Activated CD4-positive, alpha-beta T cell treated with anti-CD3 and anti-CD28 coated beads, Interleukin-2, Interleukin-4, amounts not matched to agents 100 ng/mL and 50 ng/mL, durations not matched to agents 16 hours and 8 hours (primary cell): ENCODE measurements at places on chromosomes 1 and 21.
A peak's percentile ranks its signal among the peaks of the same experiment; 100 is the strongest.

DNA sequence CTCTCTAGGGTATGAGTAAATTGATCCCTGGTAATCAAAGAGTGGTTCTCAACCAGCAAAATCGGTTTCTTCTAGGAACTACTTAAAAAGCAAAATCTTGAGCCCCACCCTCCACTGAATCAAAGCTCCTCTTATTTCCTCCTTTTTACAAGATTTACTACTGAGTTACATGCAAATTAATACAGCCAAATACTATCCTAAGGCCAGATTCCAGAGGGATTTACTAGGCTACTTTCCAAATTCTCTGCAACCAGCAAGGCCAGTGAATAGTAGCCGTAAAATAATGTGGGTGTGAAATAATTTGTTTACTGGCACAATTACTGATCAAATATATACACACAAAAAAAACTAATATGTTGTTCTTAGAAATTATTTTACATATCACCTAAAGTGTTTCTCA lies 1583.8 kb downstream of the NCAM2 start:
- no peak for DNase-seq

DNA sequence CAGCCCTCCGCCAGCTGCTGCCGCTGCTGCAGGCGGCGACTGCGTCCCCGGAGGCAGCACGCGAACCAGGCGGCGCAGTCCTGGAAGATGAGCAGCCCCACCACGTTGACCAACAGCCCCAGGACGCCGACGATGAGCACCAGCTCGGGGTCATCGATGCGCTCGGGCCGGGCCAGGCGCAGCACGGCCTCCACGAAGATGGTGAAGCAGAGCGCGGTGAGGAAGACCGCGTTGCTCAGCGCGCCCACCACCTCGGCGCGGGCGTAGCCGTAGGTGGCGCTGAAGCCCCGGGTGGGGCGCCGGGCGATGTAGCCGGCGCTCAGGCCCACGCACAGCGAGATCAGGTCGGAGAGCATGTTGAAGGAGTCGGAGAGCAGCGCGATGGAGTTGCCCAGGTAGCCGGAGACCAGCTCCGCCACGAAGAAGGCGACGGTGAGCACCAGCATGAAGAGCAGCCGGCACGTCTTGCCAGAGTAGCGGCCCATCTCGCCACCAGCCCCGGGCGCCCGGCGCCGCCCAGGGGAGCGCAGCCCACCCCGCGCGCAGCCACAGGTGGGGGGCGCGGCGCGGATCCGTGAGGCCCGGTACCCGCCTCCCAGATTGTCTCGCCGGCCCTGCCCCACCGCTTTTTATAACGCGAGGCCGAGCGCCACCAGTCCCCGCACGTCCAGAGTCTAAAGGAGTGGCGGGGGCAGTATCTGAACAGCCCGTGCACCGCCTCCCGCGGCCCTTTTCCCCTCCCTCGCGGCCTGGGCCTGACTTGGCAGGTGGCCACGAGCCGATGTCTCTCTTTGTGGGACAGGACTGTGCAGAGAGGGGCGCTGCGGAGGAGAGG lies at the start of gene SLC30A10:
Gene SLC30A10 (minus strand): TSS at position 602 of the 835 bp plus-strand sequence. CDS start 117 bp downstream, at position 485.
- DNase-seq = no peak

- no peak for DNase-seq
Measured at GRCh38 chr1:211480941-211481545, 10.9 kb downstream of the RD3 start.

DNA sequence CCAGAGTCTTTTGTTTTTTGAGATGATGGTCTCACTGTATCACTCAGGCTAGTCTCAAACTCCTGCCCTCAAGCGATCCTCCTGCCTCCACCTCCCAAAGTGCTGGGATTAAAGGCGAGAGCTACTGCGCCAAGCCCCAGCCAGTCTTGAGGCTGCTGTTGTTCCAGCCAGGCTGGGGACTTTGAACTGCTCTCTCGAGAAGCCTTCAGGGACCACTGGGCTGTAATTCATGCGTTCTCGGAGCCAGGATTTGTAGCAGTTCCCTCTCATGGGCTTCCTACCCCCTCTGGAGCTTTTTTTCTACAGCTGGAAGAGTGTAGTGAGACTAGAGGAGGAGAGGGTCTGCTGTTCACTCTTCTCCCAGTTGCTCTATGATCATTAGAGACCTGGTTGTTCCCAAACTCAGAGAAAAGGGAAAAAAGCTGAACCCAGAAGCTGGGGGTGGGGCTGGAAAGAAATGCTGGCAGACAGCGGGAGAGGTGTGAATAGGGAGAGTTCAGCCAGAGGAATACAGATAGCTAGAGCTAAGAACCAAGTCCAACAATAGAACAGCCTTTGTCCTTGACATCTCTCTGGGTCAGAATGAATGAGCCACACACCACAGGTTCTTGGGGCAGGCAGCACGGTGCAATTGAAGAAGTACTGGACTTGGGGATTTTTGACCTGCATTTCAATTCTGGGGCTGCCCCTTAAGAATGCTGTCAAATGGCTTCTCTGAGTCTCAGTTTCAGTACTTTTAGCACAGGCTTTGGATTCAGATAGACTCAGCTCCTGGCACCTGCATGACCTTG lies 13.2 kb upstream of the SLC41A1 start:
- no peak for DNase-seq

DNA sequence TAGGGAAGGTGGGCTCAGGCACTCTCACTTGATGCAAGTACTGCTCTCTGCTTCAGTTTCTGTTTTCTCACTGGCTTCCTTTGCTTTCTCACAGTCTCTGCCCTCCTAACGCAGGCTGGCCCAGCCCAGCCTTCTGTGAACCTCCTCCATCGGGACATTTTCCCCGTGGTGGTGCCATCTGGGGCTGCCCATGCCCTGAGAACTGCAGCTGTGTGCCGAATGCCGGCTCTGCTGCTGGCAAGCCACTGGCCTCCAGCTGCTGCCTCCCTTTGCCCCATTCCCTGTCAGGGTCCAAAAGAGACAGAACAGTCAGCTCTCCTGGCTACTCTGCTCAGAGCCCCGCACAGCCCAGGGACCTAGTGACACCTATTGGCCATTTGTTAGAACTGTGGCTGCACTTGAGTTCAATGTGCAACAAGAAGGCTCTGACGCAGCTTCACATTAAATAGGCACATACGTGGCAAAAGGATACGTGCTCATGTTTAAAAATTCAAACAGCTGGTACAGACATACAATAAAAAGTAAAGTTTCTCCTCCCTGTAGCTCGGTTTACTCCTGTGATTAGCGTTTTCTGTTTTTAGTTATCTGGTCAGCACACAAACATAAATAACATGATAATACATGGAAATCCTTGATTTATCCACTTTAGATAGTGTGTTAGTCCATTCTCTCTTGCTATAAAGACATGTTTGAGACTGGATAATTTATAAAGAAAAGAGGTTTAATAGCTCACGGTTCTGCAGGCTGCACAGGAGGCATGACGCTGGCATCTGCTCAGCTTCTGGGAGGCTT lies 46.6 kb downstream of the FCRL5 start:
- peak; percentile 33 for DNase-seq

DNA sequence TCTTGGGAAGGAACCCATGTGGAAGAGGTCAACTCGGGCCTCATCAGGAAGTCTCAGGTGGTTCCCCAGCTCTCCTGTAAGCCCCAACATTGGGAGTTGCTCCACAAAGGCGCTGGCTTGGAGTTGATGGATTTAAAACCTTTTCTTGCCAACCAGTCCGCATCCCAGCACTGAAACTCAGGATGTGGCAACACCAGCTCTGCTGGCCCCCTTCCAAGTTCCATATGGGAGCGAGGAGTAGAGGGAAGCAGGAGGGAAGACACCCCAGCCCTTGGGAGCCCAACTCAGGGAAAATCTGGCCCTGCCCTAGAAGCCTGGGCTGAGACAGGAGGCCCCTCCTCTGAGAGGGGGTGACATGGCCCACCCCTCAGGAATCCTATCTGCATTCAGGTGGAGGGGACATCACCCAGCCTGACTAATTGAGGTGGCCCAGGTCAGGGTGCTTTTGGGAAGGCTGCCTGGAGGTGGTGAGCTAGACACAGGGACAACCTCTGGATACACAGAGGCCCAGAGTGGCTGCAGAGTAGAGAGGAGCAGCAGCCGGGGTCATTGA lies 33.1 kb upstream of the DMBX1 start:
- no peak for DNase-seq

DNA sequence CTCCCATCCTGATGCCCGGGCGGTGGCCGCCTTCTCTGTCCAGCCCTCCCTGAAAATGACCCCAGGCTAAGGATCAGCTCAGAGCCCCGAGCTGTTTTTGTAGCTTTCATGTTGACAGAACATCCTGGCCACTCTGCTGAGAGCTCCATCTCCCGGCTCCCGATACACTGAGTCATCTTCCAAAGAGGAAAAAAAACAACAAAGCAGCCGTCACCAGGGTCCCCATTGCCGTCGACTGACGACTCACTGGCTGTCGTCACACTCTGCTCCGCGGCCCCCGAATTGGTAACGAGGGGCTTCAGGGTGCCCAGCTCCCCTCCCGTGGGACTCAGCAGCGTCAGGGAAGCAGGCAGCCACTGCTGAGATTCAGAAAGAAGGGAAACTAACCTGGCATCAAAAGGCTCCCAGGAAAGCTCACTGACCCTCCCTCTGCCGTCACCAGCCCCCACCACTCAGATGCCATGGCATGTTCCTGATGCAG lies 67.2 kb downstream of the CD46 start:
- no peak for DNase-seq

- no peak for DNase-seq
Measured at GRCh38 chr1:184352776-184353175, 34.1 kb upstream of the C1orf21 start.

- DNase-seq = peak; percentile 82
Measured at GRCh38 chr1:26317612-26318337, at the start of gene CD52. Gene CD52 (plus strand): TSS chr1:26317958. CDS start chr1:26318018, 60 bp downstream.

DNA sequence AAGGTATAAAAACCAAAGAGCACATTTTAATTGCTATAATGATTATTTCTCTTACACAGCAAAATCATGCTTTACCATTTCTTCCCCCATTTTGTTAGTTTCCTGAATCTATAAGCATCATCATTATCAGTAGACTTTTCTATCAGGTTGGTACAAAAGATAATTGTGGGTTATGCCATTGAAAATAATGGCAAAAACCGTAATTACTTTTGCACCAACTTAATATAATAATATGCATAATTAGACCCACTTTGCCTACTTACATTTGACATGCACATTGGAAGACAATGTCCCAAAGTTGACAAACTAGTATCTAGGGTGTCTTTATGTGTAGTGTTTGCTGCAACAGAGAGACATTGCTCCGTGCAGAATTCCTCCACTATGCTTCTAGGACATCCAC lies 594.2 kb downstream of the LMO4 start:
- DNase-seq = no peak

DNA sequence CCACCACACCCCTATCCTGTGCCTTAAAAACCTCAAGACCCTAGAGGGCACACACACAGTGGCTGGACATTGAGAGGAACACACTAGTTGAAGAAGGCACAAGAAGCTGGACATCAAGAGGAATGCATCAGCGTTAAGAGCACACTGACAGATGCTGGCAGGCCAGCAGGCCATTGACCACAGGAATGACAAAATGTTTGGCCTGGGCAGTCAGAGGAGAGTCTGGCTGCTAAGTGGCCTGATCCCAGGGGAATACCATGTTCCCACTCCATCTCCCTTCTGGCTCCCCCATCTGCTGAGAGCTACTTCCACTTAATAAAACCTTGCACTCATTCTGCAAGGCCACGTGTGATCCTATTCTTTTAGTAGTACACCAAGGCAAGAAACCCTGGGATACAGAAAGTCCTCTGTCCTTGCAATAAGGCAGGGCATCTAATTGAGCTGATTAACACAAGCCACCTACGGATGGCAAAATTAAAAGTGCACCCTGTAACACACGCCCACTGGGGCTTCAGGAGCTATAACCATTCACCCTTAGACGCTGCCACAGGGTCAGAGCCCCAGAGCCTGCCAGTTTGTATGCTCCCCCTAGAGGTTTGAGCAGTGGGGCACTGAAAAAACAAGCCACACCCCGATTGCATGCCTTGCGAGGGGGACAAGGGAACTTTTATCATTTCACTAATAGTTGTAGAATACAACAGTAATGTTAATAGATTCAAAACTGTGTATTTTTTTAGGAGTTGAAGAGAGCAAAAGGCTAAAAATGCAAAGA lies 1216.1 kb upstream of the NCAM2 start:
- DNase-seq = no peak

GRCh38 chr1:204228896-204229295 lies 15.1 kb upstream of the GOLT1A start:
- no peak for DNase-seq

DNA sequence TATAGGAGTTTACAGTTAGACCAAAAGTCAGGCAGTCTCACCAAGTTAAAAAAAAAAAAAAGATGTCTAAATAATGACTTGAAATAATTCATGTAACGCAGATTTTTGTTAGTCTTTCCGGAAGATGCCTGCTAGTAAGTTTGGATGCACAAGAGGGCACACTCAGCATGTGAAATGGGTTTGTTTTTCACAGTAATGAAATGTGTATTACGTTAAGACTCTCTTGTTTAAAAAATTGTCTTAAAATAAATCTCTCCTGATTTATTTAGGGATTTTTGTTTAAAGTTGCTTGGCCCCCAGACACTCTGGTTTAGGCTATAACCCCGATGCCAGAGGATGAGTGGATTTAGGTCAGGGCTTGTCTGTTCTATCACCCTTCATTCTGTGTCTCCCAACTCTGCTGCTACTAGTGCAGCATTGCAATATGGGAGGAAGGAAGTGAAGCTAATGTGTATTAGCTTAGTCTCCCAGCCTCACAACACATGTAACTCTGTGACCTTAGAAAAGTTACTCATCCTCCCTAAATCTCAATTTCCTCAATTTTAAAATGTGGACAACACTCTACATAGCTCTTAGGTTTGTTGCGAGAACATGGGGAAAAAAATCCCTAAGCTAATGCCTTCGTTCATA lies 25.7 kb downstream of the CTH start:
- DNase-seq = no peak
